DMS79 (cell line): ENCODE measurements at places on chromosomes 4 and X.

DNA sequence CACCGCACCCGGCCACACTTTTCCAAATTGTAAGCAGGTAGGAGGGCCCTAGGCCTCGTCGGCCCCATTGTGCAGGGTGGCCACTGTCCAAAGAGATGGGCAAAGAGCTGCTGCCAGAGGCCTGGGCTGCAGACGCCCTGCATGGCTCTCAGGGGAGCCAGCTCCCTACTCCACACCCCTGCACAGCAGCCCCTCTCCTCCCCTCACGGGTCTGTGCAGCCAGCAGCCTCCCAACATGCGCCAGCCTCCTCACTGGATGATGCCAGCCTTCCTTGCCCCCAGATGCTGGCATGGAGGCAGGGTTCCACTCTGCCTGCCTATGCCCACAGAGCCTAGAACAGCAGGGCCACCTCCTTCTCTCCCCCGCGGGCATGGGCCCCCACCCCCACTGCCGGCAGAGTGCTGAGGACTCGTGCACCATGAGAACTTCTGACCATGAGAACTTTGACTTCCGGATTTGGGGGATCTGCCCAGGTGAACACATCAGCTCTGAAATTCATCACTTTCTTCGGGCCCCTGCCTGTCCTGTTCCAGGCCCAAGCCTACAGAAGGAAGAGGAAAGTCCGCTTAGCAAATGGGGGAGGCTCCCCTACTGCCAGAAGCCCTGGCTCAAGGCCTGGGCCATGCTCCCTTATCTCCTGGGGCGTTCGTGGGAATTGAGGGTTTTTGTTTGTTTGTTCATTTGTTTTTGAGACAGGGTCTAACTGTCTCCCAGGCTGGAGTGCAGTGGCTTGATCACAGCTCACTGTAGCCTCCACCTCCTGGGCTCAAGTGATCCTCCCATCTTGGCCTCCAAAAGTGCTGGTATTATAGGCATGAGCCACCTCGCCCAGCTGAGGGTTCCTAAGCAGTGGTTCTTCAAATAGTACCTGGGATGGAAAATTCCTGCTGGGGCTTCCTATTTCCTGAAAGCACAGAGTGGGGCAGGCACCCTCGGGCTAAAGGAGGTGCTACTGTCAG lies 8.0 kb downstream of the IRAK1 start:
- DNase-seq: no peak

DNA sequence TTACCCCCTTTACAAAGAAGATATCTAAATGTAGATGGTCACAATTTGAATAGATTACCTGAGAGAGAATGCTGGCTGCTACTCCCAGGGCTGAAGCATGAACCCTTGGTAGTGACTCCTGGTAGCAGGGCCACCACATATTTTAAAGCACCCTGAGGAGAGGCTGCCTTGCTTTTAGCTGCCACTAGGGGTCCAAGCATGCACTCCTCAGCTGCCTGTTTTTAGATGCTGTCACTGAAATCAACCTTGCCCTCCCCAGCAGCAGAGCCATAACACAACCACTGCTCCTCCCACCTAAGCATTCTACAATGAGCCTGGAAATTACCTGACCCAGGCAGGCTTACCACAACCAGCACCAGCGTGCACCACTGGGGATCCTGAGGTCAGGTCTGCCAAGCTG lies 850.9 kb downstream of the FAM133A start:
- no peak for DNase-seq

DNA sequence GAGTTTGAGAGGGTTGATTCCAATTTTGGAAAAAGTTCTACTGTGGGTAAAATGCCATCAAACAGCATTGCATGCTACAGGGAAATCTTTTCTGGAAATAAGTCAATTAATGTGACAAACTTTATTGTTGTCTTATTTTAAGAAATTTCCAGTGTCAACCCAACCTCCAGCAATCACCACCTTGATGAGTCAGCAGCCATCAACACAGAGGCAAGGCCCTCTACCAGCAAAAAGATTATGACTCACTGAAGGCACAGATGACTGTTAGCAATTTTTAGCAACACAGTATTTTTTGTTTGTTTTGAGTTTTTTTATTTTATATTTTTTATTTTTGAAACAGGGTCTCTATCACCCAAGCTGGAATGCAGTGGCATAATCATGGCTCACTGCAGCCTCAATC lies 165.4 kb upstream of the C1QTNF7 start:
- DNase-seq: no peak

DNA sequence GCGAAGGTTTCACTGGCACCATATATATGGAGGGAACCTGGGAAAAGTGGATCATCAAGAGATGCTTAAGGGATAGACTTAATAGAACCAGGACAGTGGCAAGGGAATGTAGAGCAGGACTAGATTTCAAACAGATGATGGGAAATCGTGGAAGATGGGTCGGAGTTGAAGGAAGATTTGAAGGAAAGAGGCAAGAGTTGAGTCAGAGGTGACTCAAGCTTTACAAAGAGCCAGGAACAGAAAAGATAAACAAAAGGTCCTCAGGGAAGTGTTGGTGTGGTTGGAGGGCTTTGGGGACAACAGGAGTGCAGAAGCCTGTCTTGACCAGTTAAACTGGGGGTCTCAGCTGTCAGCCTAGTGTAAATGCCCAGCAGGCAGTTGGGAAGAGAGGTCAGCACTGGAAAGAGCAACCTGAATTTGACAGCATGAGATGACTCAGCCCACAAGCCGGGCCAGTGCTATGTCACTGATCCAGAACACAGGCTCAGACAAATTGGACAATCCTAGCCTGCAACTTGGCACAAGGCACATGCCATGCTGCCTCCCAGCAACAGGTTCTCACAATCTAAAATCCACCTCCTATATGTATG lies 230.5 kb downstream of the IDS start:
- no peak for DNase-seq

DNA sequence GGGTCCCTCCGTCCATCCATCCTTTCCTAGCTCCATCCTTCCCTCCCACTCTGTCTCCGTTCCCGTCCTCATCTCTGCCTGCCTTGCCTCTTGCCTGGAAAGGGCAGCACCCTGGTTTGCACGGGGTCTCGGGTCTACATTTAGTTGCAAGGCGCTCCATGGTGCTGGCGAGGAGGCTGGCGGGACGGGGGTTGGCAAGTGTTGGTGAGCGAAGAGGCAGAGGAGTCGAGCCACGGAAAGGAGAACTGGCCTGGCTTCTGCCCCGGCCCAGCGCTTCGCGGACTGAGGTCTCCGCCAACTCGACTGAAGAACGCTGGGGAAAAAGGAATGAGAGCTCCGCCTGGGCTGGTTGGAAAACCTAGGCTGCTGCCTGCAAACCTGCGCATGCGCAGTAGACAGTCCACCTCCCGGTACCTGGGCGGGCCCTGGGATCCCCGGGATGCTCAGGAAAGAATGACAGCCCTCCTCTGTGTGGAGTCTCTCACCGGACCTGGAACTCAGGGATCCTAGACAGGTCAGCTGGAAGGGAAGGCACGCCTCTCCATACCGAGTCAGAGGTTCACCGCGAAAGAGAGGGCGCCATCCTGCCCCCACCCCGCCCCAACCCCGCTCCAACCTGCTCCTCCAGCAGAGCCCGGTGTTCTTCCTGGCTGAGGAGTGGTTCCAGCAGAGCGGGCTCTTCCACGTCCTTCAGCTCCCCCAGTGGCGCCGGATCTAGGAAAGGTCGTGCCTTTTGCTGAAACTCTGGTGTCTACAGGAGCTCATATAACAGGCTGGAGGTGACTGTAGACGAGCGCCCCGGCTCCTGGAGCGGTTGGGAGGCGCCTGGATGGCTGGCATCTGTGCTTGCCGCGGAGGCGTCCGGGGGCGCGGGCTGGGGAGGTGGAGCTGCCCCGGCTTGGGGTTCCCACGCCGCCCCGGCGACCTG lies 6.0 kb downstream of the FRG2 start:
- DNase-seq: no peak

- no peak for DNase-seq
These were observed 182.0 kb upstream of the BCOR start for GRCh38 chrX:40279762-40280161.

DNA sequence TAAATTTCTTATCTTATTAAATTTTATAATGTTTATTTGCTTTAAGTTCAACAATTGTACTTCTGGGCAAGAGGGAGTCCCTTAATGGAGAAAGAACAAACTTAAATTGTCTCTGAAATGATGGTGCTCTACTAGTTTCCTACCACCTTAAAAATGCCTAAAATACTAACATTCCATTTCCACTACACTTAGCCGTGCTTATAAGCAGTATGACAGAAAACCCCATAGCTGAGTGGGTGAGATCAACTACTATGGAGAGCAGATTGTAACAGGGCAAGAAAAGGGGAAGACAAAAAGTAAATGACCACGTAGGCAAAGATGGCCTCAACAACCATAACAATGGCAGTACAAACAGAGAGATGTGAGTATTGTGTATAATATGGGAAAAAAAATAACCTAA lies 35.0 kb downstream of the RFC1 start:
- no peak for DNase-seq

- DNase-seq: no peak
These were observed 17.6 kb upstream of the PRPS1 start for GRCh38 chrX:107610667-107611066.

DNA sequence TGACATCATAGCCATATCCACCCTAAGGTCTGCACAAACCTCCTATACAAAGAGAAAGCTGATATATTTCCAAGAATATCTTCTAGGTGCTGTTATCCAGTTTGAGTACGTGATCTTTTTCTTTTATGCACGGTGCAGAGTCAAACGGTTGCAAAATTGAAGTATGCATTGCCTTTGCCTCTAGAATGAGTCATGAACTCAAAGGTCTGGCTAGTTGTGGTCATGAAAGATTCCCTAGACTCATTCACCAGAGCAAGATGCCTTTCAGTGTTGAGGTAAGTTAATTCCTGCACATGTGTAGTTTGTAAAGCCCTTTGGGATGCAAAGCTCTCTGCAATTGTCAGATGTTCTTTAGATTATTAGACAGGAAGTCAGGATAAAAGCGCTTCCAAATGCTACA lies 704.4 kb downstream of the PCDH19 start:
- no peak for DNase-seq

DNA sequence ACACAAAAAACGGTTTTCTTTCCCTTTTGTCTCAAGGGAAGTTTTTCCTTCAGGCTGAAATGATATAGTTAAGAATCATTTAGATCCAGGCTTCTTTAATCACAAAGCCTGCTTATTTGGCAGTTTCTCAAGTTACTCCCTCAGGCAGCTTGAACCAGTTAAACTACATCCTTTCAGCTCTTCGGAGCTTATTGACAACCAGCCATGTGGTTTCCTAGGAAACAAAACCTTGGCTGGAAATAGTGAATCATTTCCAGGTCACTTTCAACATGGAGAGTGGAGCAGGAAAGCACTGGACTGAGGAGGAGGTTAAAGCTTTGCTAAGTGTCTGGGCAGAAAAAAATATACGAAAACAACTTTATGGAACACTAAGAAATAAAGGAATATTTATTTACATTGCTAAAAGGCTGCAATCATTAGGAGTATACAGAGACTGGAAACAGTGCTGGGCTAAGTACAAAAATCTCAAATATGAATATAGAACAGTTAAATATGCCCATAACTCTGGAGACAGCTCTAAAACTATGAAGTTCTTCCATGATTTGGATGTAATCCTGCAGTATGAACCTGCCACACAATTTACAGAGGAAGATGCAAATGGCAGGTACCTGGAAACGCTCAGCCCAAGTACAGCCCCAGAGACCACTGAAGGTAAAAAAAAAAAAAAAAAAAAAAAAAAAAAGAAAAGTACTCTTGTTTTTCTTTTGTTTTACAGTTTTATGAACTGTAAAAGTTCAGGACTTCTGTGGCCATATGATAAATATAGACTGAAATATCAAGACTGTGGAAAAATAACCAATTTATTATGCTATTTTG lies 23.2 kb upstream of the AASDH start:
- peak; percentile 78 for DNase-seq
